ENCODE measurements at places on chromosomes 3 and 15.

DNA sequence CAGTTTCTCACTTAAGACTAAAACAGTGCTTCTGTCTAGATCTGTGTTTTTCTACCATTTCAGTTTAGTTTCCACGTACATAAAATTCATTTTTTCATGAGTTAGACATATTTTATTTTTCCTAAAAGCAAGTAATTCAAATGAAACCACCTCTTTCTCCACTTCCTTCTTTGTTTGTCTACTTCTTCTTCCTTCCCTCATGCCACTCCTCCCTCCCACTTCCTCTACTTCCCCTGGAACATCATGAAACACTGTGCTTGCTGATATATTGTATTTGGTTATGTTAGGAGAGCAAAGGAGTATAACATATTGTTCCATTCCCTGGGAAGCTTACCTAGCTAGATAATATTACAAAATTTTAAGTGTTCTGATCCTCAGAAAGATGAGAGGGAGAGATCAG lies 36.7 kb upstream of the GOLGA8B start:
- no peak for DNase-seq

- DNase-seq, result no peak
These were observed 68.4 kb downstream of the CRTC3 start for GRCh38 chr15:90598031-90598577.

- DNase-seq, result no peak
These were observed 15.0 kb upstream of the DAG1 start for GRCh38 chr3:49454898-49455681.

DNA sequence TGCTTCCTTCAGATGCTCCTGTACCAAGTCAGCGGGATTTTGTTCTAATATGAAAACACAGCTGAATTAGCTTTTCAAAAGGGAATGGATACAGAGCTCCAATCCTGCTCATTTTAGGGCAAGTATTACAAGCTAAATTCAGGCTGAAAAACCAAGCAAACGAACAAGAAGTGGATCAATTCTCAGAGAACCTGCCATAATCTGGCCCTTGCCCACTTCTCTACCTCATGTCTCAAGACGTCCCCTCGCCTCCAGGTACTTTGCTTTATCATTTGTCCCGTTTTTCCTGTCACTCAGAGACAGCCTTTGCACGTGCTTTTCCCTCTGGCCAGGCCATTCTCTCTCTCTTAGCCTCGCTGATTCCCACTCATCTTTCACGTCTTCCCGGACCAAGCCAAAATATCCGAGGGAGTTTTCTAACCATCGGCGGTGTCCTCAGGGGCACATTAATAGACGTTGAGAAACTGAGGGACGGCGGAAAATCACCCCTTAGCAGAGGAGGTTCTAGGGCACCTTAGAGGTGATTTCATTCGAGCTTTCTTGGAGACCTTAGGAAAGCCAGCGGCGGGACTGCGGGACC lies 654 bp downstream of the SUSD5 start:
- no peak for DNase-seq

- no peak for DNase-seq
These were observed 6.3 kb downstream of the PIGZ start for GRCh38 chr3:196962108-196962929.

DNA sequence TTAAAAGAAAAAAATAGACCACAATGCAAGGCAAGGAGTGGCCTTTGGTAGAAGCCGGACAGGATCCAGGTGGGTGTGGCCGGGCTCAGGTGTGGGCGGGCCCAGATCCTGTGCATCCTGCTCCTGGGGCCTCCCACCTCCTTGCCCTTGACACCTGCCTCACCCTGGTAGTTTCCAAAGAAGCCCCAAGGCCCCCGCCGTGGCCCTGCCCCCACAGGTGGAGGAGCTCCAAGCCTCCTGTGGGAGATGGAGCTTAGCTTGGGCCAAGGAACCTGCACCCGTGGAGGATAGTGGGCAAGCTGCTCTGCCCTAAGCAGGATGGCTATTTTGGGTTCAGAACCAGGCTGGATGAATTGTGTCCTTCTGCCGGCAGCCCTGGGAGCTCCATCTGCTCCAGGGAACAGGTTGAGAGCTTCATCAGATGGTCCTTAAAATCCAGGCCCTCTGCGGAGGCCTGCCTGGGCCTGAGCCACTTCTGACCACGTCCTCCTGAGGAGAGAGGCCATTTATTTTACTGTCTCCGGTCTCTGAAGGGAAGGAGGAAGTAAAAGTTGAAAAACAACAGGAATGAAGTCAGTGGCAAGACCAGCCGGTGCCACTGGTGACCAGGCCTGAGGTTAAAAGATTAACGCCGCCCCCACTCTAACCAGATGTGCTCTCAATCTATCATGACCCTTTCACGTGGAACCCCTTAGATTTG lies 53.9 kb upstream of the KLF13 start:
- DNase-seq, result no peak

- no peak for DNase-seq
These were observed 44.2 kb upstream of the GATA2 start for GRCh38 chr3:128537091-128537703.

GRCh38 chr15:77895742-77896141 lies 181.8 kb downstream of the TBC1D2B start:
- no peak for DNase-seq

DNA sequence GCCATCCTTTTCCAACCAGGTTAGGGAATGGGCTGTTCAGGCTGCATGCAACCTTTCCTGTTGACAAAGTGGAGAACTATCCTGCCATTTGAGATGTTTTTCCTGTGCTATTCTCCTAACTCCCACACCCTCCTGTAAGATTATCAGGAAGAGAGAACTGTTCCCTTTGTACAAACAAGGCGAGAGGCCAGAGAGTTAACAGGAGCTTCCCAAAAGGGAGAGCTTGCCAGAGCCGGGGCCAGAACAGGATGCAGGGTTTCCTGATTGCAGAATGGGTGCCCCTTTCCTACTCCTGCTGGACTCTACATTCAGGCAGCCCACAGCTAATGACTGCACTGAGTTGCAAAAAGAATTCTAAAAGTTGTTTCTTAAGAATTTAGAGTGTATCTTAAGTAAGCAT lies 17.1 kb downstream of the PML start:
- DNase-seq, result no peak

- no peak for DNase-seq
These were observed 248.9 kb upstream of the PROK2 start for GRCh38 chr3:72033666-72034428.

DNA sequence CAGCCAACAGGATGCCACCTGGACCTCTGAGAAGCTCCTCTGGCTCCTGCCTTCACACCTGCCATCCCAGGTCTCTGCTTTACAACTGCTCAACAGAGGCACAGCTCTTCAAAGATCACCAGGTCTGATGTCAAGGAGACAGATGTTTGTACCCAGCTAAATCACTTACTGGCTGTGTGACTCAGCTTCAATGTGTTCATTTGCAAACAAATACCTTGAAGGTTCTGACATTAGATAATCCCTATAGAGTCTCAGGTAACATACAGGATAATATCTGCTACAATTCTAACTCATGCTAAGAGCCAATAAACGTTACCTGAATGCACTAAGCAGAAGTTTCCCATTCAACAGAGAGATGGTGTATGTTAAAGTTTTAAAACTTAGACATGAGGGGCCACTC lies 163.4 kb upstream of the IGF1R start:
- DNase-seq, result no peak

DNA sequence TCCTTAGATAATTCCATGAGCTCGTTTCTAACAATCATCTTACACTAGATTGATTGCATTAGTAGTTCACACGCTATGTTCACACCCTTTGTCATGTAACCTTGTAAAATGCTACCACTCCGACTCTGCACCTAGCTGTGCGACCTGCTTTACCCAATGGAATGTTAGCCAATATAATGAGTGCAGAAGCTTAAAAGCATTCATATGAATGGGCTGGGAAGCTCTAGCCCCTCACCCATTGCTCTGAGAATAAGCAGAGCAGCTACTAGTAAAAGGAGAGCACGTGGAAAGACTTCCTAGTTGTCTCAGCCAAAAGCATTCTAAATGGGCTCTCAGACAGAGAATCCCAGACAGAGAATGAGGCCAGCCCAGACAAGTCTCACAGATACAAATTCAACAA lies 410.6 kb upstream of the UBE2E2 start:
- DNase-seq, result no peak

GRCh38 chr3:125104639-125105038 lies 48.8 kb upstream of the HEG1 start:
- no peak for DNase-seq

DNA sequence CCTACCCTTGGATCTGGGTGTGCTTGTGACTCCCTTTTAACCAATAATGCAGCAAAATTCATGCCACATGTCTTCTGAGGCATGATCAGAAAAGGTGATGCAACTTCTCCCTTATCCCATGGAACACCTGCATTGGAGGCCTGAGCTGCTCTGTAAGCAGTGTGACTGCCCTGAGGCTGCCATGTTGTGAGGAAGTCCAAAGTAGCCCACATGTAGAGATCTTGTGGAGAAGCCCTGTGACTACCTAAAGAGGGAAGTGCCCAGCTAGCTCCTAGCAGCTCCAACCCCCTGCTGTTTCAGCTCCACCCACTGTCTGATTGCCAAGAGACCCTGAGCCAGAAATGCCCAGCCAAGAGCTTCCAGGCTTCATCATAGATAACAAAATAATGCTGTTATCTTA lies 6.4 kb upstream of the NR1D2 start:
- DNase-seq, result no peak

DNA sequence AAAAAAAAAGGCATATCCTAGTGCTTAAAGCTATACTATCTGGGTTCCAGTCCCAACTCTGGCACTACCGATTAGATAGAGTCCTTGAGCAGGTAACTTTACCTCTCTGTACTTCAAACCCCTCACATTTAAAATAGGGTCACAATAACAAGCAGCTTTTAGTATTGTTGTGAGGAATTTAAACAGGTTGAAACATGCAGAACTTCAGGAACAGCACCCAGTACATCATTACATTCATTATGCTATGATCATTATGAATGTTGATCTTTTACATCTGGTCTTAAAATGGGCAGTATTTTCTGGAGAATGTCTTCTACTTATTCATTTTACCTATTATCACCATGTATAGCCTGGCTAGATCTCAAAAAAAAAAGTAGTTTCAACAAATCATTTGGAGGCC lies 176.1 kb upstream of the CCDC54 start:
- no peak for DNase-seq

GRCh38 chr3:189593581-189593980 lies 37.6 kb upstream of the TP63 start:
- no peak for DNase-seq

- DNase-seq, result no peak
These were observed 2.5 kb upstream of the NCKIPSD start for GRCh38 chr3:48688032-48688736.

All from stimulated activated CD8-positive, alpha-beta memory T cell treated with anti-CD3 and anti-CD28 coated beads, Interleukin-2, amount 100 ng/mL, for 1 hour (primary cell).